ENCODE measurements at places on chromosomes 2 and 18.

- no peak for DNase-seq
Observed at GRCh38 chr18:42959528-42959927, 156.0 kb downstream of the RIT2 start.

DNA sequence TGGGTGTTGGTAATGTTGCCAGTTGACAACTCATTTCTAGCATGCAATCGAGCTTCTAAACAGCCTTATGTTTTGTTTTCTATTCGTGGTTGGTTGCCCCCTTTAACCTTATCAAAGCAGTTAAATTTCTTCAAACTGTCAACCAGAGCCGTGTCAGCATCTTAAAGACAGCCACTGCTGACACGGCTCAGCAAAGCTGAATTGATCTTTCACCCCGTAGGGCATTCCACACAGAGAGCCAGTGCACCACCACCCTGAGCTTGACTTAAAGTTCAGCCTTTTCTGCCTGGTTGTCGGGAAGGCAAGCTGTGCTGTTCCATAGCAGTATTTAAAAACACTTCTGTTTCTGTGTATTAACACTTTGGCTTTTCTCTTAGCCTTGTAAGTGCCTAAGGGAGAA is 355.0 kb upstream of the CHST9 start:
- no peak for DNase-seq

GRCh38 chr2:28400921-28401320 is 8.3 kb downstream of the FOSL2 start:
- no peak for DNase-seq

- DNase-seq, result no peak
Observed at GRCh38 chr2:219111375-219112061, 49.1 kb downstream of the NHEJ1 start.

- no peak for DNase-seq
Observed at GRCh38 chr2:196967116-196967515, 40.6 kb upstream of the PGAP1 start.

- no peak for DNase-seq
Observed at GRCh38 chr2:220226076-220226475, 598.6 kb downstream of the SLC4A3 start.

DNA sequence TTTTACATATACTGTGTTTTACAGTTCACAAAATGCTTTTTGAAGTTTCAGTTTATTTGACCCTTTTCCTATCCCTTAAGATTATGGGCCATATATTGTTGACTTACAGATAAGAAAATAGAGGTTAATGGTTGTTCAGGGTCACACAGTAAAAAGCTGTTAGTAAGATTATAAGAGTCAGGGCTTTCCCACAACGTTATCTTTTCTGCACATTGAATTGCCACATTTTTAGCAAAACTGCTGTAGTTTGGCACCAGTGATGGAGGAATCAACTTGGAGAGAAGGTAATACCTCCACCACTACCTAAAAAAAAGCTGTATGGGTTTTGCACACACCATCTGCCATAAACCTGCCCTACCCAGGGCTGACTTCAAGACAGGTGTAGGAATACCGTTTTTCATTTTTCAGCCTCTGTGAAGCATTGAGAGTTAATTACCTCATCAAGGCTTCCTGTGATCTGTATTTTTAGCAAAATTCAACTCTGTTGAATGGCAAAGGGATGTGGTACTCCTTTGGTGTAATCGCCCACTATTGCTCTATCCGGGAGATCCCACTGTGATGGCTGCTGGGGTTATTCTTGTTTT is 5.0 kb downstream of the SOWAHC start:
- no peak for DNase-seq

GRCh38 chr18:55340998-55341397 is 247.0 kb downstream of the TCF4 start:
- DNase-seq, result no peak

DNA sequence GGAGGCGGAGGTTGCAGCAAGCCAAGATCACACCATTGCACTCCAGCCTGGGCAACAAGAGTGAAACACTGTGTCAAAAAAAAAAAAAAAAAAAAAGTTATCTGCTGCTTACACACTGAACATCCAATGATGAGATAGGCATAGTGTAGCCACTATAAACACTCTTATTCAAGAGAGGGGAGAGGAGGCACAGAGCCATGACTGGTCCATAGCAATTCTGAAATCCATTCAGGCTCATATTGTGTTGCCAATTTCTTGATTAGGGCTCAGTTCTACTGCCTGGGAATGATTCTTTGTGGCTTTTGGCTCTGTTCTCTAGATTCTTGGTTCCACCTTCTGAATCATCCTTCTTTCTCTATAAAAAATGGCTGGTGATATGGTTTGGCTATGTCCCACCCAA is 136.1 kb downstream of the ZFP36L2 start:
- DNase-seq, result no peak

- DNase-seq, result no peak
Observed at GRCh38 chr18:35303610-35304009, 13.6 kb upstream of the ZSCAN30 start.

DNA sequence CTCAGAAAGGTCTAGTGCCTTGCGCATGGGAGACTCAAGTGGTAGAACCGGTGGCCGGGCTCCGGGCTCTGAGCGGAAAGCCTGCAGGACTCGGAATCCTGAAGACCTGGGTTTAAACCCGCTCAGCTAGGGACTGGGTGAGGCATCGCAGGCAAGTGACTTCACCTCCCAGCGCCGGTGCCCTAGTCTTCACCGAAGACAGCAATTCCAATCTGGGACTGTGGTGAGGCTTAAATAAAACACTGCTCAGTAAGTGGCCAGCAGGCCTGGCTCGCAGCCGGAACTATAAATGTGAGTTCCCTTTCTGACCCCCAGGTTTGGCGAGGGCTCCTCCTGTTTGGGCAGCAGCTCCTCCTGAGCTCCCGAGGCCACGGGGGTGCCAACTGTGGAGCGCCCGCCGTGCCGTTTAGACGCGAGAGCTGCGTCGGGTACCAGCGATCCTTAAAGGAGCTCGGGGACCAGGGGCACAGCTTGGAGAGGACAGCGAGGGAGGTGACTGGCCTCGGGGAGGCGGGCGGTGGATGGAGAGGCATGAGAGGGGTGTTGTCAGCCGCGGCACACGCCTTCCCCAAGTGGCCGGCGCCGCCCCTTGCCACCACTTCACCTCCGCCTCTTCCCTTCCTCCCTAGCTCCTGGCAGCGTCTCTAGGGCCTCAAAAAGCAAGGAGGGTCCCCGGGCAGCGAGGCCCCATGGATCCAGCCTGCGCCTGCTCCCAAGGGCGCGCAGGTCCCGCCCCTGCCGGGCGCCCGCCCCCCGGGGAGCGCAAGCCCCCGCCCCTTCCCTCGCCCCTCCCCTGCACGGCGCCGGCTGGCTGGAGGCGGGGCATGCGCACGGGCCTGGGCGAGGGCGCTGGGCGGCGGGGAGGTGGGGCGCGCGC is 757 bp upstream of the MTCL1 start:
- DNase-seq, result peak; percentile 68

- DNase-seq, result no peak
Observed at GRCh38 chr2:85925216-85925671, 36.5 kb upstream of the ST3GAL5 start.

- DNase-seq, result peak; percentile 60
Observed at GRCh38 chr2:180707884-180708205, 272.6 kb upstream of the UBE2E3 start.

- DNase-seq, result no peak
Observed at GRCh38 chr2:172335736-172336135, 91.7 kb upstream of the ITGA6 start.

- DNase-seq, result no peak
Observed at GRCh38 chr2:101872480-101872879, 119.3 kb upstream of the IL1R2 start.

- peak; percentile 26 for DNase-seq
Observed at GRCh38 chr2:101831351-101831865, 133.9 kb downstream of the MAP4K4 start.

GRCh38 chr2:166494140-166494624 is at the start of gene SCN7A:
Gene SCN7A, minus strand, starts transcription at chr2:166494249. Its CDS starts 16,553 bp downstream, at chr2:166477696.
- no peak for DNase-seq

GRCh38 chr2:9424447-9425164 is 1.2 kb downstream of the CPSF3 start:
- no peak for DNase-seq

GRCh38 chr18:13888191-13888716 is 27.1 kb downstream of the MC2R start:
- DNase-seq, result no peak

GRCh38 chr2:237835372-237835771 is 24.1 kb upstream of the RAMP1 start:
- no peak for DNase-seq

- DNase-seq, result no peak
Observed at GRCh38 chr2:121388371-121388770, 103.4 kb upstream of the TFCP2L1 start.

GRCh38 chr2:230575642-230576324 is 136.9 kb upstream of the CAB39 start:
- DNase-seq, result no peak

DNA sequence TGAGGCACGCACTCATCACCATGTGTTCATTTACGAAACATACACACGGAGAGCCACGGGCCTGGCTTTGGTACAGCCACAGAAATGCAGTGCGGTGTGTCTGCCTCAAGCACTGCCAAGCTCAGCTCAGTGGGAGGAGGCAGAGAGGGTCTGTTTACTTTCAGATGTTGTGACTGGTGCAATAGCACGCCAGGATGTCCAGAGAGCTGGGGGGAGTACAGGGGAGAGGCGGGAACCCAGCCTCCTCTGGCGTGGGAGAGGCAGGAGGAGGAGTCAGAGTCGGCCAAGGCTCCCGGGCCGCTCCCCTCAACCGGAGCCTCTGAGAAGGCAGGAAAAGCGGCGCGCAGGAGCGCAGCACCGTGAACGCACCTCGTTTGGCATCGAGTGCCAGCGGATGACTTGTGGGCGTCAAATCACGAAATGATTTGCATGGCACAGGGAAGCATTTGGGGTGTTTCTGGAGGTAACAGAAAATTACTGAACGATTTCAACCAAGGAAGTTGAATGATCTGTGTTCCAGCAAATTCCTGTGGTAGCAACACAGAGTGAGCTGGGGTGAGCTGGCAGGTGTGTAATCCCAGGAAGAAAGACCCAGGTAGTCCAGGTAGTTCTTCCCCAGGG is 143.0 kb downstream of the ZNF516 start:
- peak; percentile 32 for DNase-seq

GRCh38 chr2:165952741-165953211 is 800 bp downstream of the TTC21B start:
- DNase-seq, result no peak

GRCh38 chr2:36473230-36473629 is 117.7 kb downstream of the CRIM1 start:
- DNase-seq, result no peak

- DNase-seq, result no peak
Observed at GRCh38 chr2:182182436-182182835, 196.8 kb downstream of the PPP1R1C start.
